Lung microvascular endothelial cell (primary cell): ENCODE measurements at places on chromosomes 4 and X. TPM values are rescaled to one million over a fixed set of nuclear protein-coding genes. Genes with fewer than 3 reads are reported as not detected.

GRIA3 gene
- not detected in 2 replicates for total RNA-seq

- DNase-seq, result no peak
Measured at GRCh38 chr4:186844059-186844681, 120.5 kb upstream of the FAT1 start.

- no peak for DNase-seq
Measured at GRCh38 chr4:129446074-129446473, 350.1 kb downstream of the C4orf33 start.

- DNase-seq, result peak; percentile 92
Measured at GRCh38 chrX:135396109-135396508, 25.6 kb upstream of the SMIM10L2A start.

DNA sequence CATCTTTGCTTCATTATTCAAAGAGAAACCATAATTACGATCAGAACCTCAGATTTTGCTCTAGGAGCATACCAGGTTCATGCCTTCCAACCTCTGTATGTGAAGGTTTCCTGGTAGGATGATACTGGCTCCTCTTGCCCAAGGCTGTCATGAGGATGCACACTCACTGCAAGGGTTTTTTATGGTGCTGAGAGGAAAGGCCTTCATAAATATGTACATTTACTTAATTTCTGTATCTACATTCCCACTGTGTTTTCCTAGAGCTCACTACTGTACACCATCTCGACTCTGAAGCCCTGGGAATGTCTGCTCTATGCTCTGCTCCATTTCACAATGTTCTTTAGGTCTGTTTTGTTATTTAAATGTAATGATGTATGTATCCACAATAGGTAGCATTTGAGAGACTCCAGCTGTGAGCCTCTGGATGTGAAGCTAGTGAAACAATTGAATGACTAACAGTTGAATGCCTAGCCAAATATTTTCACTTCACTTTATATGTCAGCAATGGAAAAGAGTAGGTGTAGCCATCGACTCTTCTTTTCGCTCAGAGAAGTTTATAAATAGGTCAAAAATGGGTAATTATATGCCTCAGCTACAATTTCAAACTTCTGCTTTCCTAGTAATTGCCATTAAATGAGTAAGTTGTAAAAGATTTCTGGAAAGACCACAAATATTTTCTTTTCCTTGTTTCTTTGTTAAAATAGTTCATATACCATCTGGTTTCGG is 228.0 kb downstream of the PALLD start:
- DNase-seq, result no peak

DDIT4L gene
- total RNA-seq, result 2.6 and 3.7 TPM in 2 replicates

DNA sequence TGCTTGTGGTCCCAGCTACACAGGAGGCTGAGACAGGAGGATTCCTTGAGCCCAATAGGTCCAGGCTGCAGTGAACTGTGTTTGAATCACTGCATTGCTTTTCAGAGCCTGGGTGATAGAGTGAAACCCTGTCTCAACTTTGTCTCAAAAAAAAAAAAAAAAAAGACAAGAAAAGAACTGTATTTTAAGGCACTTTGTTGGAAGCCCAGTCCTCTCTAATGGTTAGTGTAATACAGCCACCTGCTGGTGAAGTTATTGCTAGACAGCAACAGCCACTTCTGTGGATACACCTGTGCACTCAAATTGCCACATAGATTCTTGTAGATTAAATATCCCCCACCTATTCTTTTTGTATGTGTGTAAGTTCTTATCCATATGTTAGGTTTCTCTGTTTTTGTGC is 10.1 kb upstream of the FGG start:
- DNase-seq, result peak; percentile 45

CXCL11 gene
- total RNA-seq, result 0.20 and 0.44 TPM in 2 replicates

GRCh38 chrX:49029876-49030275 is 13.3 kb downstream of the TFE3 start:
- DNase-seq, result no peak

GRCh38 chr4:40829586-40829985 is 79.8 kb downstream of the NSUN7 start:
- no peak for DNase-seq

HMX1 gene
- total RNA-seq, result not detected in 2 replicates

DNA sequence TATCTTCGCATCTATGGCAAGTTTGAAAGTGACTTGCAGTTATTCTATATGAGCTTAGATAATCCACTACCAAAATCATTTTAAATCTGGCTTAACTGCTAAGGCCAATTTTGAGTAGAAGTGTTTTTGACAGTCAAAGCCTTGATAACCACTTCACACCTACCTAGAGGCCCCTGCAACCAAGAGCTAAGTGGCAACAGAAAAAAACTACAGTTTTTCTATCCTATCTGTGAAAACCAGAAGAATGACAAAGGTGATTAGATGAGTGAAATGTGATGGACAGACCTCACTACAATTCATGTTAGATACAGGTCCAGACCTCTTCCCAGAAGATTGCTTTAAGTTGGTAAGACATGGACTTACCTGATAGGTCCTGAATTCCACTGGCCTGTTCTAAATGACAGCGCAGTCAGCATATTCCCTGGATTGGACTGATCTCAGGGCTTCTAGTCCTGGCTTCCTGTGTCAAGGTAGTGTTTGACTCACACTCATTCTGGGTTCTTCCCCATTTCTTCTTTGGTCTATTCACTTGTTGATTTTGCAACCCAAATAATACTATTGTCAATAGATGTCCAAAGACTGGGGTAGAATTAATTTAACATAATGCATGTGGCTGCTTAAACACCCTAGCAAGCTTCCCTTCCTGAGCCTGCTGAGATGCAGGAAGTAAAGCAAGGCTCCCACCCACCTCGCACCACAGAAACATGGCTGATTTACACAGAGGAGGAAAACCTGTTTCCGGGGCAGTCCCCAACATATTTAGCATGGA is 65.1 kb downstream of the PPP3CA start:
- peak; percentile 33 for DNase-seq

DNA sequence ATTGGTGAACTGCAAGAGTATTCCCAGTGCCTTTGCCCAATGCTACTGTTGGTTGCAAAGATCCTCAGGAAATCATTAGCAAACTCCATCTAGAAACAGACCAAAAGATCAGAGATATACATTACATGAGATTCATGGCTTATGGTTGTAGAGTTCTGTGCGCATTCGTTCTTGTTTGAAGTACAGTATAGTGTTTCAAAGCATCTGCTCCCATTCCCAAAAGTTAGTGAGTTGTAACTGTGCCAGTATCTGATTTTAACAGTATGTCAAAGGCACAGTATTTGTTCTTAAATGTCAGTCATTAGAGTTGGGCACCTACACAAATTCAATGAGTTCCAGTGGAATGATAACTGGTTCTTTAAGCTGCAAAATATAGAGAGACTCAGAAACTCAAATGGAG is 314.7 kb upstream of the ATOH1 start:
- DNase-seq, result no peak
